Fibroblast of skin of right biceps (primary cell): ENCODE measurements at places on chromosomes 6 and 20.

GRCh38 chr20:62741701-62742491 is 33.3 kb downstream of the NTSR1 start:
- no peak for DNase-seq

GRCh38 chr6:42179945-42180313 is 6.8 kb downstream of the GUCA1A start:
- no peak for DNase-seq

GRCh38 chr6:101876431-101876830 is 482.9 kb downstream of the GRIK2 start:
- no peak for DNase-seq

DNA sequence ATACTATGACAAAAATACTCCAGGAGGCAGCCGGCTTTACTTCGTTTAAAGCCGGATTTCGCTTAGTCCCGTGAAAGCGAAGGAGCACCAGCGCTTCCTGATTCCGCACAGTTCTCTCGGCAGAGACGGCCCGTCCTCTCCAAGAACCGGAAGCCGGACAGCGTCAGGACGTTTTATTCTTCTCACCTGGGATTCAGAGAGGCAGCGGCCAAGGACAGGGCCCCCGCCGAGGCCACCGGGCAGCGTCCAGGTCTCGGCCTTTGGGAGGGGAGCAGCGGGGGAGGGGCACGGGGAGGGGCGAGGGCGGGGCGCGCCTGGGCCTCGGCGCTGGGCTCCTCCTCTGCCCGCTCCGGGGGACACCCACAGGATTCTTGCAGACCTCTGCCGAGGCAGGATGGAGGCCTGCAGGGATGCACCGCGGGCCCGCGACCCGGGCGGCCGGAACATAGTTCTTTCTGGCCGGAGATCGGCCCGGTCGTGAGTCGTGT is 2.8 kb upstream of the DIDO1 start:
- peak; percentile 67 for DNase-seq

DNA sequence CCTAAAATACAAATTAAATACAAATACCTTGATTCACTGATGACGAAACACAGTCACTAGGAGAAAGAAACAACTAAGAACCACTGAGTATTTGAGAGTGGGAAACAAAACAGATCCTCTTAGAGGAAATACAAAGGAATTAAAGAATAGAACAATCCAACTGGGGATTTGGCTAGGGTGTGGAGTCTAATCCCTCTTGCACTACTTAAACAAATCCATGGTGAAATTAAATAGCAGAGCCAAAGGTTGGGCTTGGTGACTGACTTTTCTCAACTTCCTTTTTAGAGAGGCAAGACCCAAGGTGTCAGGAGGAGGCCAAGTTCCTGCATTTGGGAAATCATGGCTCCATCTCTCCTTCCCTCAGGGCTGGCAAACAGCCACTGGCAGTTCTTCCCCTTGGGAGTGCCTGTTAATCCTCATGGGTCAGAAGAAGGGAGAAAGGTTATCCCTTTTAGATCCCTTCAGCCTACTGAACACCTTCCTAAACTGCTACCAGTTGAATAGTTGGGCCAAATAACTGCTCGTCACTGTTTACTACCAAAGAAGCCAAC is 101.2 kb upstream of the TRAF3IP2 start:
- no peak for DNase-seq

- DNase-seq: peak; percentile 53
Measured at GRCh38 chr20:54172856-54173652, 732 bp downstream of the CYP24A1 start.

DNA sequence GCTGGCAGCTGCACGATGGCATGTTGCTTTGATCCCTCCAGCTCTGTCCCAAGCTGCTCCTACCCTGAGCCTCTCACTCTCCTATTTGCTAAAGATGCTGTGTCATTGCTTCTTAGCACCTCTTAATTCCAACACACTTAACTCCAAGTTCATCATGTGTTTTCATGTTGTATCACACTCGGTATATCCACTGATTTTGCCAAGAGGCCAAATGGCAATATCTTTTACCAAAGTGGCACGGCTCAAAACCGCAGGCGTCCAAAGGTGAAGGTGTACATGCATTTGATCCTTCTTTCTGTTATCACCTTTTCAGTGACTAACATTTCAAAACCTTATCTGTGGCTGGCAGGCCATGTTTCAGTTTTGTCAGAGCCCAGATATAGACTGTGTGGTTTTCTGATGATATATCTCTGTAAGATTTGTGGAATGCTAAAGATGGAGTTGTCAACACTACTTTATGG is 217.0 kb downstream of the TBX18 start:
- peak; percentile 61 for DNase-seq

DNA sequence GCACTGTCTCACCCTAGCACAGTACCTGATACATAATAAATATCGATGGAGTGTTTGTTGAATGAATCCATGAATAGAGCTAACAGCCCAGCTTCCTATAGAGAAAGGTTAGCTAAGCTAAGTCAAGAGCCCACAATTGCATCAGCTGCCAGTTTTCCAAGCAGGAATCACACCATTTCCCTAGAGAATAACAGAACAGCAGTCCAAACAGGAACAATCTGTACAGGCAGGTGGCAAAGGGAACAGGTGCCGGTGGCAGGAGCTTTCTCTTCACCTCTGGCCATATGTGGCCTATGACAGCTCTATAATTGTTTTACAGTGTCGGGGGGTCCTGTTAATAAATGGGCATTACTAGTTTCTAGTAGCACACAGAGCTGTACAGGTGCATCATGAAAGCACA is 38.8 kb downstream of the ISM1 start:
- no peak for DNase-seq

- no peak for DNase-seq
Measured at GRCh38 chr6:128280960-128281359, 239.4 kb downstream of the PTPRK start.

DNA sequence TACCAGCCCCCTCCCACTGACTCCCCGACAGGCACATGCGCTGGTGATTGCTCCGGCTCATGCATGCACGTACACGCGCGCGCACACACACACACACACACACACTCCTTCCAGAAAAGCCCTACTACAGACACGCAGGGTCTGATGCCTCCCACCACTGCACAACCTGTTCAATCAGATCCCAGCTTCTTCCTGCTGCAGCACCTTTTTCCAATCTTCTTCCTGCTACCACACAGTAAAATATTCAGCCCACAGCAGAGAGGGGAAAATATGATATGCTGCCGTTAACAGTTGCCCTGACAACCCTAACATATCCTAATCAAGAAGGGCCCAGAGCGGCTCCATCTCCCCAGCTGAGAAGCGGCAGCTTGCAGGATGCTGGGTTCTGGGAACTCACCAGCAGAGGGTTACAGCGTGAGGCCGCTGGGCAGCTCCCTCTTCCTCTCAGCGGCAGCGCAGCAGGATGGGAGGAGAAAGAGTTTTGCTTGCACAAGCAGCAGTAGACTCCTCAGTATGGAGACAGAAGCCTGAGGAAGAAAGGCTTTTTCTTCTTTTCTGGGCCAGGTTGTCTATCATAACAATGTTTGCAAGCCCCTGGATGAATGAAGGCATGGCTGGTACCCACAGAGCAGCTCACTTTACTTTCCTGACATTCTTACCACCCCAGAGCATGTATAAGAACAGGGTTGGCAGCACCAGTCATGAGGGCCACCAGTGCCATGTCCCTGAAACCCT is 23.9 kb downstream of the MAP7 start:
- peak; percentile 63 for DNase-seq

DNA sequence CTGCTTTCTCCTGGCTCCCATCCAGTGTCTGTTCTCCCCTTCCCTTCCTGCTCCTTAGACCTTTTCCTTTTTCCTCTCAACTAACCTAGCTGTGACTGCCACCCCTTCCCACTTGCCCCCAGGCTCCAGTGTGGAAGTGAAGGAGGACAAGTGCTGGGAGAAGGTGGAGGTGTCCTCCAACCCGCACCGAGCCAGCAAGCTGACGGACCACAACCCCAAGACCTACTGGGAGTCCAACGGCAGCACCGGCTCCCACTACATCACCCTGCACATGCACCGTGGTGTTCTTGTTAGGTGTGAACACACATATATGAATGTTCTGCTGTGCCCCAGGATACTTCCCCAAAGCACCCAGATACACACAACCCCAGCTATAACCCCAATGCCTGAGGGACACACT is 18.5 kb downstream of the CUL9 start:
- no peak for DNase-seq

DNA sequence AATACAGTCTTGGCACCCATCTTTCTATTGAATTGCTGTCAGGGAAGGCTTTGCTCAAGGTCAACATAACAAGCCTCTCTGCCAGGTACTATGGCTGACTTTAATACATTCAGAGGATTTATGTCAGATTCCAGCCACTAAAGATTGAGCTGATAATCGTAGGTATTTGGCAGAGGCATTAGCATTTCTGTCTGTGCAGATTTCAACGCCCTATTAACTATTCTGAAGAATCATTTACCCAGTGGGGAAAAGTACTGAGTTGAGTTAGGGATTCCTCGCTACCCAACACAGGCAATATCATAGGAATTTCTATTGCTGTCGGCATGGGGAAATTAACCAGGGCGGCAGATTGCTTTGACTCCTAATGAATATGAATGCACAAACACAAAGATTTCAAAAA is 233.7 kb upstream of the SPTLC3 start:
- no peak for DNase-seq

GRCh38 chr20:7667194-7667593 is 273.1 kb downstream of the HAO1 start:
- DNase-seq: no peak

GRCh38 chr6:131065112-131065823 is 2.2 kb upstream of the EPB41L2 start:
- no peak for DNase-seq

- DNase-seq: no peak
Measured at GRCh38 chr20:9999645-10000044, 35.1 kb upstream of the ANKEF1 start.

- peak; percentile 88 for DNase-seq
Measured at GRCh38 chr6:110944681-110945151, 13.8 kb upstream of the GTF3C6 start.

DNA sequence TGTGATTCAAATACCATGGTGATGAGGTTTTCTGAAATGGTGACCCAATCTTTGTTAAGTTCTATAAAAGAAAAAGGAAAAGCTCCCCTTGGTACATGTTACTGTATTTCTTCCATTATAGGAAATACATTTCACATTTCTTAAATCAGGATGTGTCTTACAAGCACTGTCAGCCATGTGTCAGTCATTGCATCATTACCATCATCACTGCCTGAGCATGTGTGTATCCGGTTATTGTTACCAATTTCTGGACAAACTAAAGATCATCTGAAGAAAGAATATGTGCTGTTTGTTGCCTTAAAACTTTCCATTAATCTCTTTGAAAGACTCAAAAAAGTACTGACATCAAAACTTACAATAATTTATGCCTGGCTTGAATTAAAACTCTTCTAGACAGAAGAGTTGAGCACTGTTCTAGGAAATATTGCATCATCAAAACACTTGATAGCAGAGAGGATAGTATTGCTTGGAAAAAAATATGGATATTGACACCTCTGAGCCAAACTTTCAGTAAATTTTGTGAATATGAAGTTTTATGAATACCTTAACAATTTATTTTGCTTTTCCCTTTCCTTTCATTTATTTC is 7.1 kb upstream of the TSPYL1 start:
- no peak for DNase-seq

- DNase-seq: peak; percentile 89
Measured at GRCh38 chr6:27138837-27139755, 108.4 kb upstream of the PRSS16 start.

GRCh38 chr20:13819885-13820645 is 35.2 kb downstream of the NDUFAF5 start:
- DNase-seq: peak; percentile 58

DNA sequence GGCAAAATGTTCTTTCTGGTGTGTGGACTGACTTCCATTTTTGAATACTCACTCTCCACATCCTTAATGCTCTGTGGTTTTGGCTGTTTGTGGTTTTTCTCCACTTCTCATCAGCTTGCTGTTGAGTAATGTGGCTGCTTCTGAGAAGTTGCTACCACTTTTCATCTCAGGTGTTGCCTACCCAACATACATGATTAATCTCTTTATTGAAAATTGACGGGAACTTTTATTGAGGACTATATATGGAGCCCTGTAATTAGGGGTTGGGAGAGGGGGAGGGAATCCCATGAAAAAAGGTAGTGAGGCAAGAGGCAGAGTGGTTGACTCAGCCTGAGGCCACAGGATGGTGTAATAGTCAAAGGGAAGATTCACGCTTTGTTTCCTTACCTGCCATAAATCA is 17.6 kb downstream of the IL22RA2 start:
- DNase-seq: peak; percentile 50

DNA sequence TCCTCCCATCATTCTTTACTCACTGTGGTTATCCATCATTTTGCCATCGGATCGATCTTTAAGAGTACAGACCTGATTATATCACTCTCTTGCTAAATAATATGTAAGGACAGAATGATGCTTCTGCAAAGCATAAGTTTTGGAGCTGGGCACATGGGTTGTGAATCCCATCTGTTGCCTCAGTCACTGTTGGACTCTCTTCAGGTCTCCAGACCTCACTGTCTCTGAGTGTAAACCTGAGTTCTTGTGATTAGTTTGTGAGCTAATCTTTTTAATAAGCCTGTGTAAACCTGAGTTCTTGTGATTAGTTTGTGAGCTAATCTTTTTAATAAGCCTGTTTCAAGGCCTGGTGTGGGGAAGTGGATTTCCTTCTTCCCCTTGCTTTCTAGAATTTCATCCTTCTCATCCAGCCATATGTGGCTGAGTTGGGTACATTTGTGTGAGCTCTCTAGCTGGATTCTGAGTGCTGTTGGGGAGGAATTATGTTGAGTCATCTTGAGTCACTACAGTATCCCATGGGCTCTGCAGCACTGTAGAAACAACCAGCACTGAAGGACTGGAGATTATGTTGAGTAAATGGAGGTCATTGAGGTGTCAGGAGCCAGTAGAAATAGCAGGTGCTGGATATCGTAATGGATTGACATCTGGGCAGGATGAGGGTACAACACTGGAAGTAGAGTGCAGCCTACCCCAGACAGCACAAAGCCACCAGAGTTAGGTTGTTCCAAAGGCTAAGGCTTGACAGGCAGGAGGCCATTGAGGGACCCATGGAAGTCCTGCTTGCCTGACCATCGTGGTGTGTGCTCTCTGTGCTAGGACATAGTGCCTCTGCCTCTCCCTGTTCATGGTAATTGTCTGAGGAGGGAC is 52.4 kb downstream of the SCAND1 start:
- peak; percentile 89 for DNase-seq

DNA sequence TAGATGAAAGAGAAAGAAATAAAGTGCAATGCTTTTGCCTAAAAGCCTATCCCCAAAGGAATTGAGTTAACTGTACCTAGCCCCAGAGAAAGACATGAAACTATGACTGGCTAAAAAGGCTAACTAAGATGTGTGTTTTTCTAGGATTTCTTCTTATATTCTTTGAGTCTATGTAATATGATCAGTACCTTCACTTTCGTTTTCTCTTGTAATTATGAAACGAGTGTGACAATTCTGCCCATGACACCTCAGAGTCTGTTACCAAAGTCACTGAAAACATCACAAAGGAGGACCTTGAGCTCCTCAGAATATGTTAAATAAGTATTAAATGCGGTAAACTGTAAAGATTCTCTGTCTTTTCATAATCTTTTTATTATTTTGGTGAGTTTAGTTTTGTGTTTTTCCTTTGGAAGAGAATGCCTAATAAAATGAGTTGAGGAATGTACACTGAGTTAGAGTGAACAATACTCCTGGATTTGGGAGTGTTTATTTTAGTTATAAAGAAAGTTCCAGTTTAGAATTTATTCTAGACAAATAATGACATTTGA is 141.3 kb downstream of the FUT9 start:
- DNase-seq: no peak

- no peak for DNase-seq
Measured at GRCh38 chr20:37364013-37364926, 18.3 kb downstream of the SRC start.

GRCh38 chr20:58420798-58421496 is 31.9 kb downstream of the VAPB start:
- peak; percentile 79 for DNase-seq
